ENCODE measurements at places on chromosomes 2 and 18. TPM values are rescaled to one million over a fixed set of nuclear protein-coding genes. Genes with fewer than 3 reads are reported as not detected.

The CREG2 gene
- total RNA-seq, result 0.63 TPM

DNA sequence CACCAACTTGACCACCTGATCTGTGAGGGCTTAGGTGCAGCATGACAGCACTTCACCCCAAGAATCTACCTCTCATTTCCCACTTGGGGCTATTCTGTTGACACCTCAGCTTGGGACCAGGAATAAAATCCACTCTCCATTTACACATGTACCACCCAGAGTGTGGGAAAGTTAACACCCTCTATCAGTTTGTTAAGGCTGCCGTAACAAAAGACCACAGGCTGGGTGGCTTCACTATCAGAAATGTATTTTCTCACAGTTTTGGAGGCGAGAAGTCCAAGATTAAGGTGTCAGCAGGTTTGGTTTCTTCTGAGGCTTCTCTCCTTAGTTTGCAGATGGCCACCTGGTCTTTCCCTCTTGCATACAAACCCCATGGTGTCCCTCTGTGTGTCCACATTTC lies 277.7 kb upstream of the ERBB4 start:
- no peaks in the 10 kb centered on the region for H3K36me3 ChIP-seq
- no peak overlapping the region for H3K4me3 ChIP-seq
- H3K27me3 ChIP-seq, result no peaks in the 10 kb centered on the region

The MPHOSPH10 gene
- total RNA-seq, result 40.0 TPM

DNA sequence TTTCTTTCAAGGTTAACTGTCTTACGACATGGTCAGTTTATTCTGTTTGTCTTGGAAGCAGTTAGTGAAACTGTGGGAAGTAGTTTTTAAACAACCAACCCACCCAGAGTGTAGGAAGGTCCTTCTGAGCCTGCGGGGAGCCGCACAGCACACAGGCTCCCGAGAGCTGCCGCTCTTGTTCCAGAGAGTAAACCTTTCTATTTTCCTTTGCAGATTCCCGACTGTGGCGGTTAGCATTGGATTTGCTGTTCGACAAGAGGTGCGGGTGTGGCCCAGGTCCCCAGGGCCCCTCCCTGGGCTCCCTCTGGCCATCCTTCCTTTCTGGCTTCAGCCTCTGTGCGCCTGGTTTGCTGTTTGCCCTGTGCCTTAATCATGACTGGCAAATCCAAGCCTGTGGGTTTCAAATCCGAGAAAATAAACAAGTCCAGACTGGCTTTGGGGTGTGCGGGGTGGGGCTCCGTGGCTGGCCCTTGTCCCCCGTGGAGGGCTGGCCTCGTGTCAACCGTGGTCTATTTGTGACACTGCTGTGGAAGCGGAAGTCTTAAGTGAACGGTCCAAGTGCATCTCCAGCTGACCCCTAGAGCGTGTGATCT lies 30.7 kb downstream of the IMPA2 start:
- no peak overlapping the region for H3K27ac ChIP-seq
- no peak overlapping the region for H3K4me3 ChIP-seq
- H3K27me3 ChIP-seq, result no peaks in the 10 kb centered on the region
- no peak for DNase-seq
- H3K36me3 ChIP-seq, result peaks cover 3% of the 10 kb centered on the region
- H3K4me1 ChIP-seq, result peaks cover 26% of the 10 kb centered on the region

- H3K27ac ChIP-seq, result peak overlapping the region; percentile 70
- no peak for DNase-seq
- H3K36me3 ChIP-seq, result no peaks in the 10 kb centered on the region
Measured at GRCh38 chr18:75159646-75160356, 49.1 kb downstream of the PTGR3 start.

The CCDC148 gene
- 1.4 TPM for total RNA-seq

GRCh38 chr18:27695503-27695902 lies 481.4 kb downstream of the CDH2 start:
- H3K4me3 ChIP-seq, result no peak overlapping the region
- peaks cover 10% of the 10 kb centered on the region for H3K36me3 ChIP-seq
- no peaks in the 10 kb centered on the region for H3K27me3 ChIP-seq

The C2orf66 gene
- 0.23 TPM for total RNA-seq

The XDH gene
- total RNA-seq, result 1.5 TPM

DNA sequence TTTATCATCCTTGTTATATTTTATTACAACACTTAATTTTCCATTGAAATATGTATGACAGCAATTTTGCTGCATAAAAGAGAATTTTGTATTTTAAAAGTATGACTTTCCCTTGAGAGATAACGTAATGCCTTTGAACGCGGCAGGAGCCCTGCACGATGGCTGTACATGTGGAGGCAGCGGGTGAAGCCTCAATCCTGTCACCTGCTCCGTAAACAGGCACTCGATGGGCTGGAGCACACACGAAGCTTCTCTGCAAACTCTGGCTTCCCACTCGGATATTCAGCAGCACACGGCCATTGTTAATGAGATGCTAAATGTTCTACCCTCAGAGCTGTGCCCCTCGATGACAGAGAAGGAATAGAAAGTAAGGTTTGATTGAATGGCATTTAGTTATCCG lies 184.4 kb downstream of the RTP5 start:
- peaks cover 59% of the 10 kb centered on the region for H3K27me3 ChIP-seq
- no peaks in the 10 kb centered on the region for H3K4me1 ChIP-seq
- H3K27ac ChIP-seq, result no peak overlapping the region
- no peaks in the 10 kb centered on the region for H3K36me3 ChIP-seq

GRCh38 chr2:44686561-44686960 lies 254.9 kb upstream of the SIX3 start:
- no peak for DNase-seq
- no peak overlapping the region for H3K4me3 ChIP-seq
- H3K27me3 ChIP-seq, result no peaks in the 10 kb centered on the region
- peaks cover 3% of the 10 kb centered on the region for H3K4me1 ChIP-seq
- H3K36me3 ChIP-seq, result no peaks in the 10 kb centered on the region
- no peak overlapping the region for H3K27ac ChIP-seq

GRCh38 chr2:40371525-40372282 lies 80.2 kb downstream of the SLC8A1 start:
- no peaks in the 10 kb centered on the region for H3K36me3 ChIP-seq
- H3K27me3 ChIP-seq, result no peaks in the 10 kb centered on the region
- DNase-seq, result no peak
- H3K27ac ChIP-seq, result no peak overlapping the region
- H3K4me3 ChIP-seq, result no peak overlapping the region
- peaks cover 16% of the 10 kb centered on the region for H3K4me1 ChIP-seq

The CCNYL1 gene
- total RNA-seq, result 24.3 TPM

- no peak overlapping the region for H3K27ac ChIP-seq
- no peak for DNase-seq
- no peaks in the 10 kb centered on the region for H3K36me3 ChIP-seq
- H3K4me1 ChIP-seq, result no peaks in the 10 kb centered on the region
- no peak overlapping the region for H3K4me3 ChIP-seq
Measured at GRCh38 chr2:191020742-191021381, 6.9 kb upstream of the STAT1 start.

DNA sequence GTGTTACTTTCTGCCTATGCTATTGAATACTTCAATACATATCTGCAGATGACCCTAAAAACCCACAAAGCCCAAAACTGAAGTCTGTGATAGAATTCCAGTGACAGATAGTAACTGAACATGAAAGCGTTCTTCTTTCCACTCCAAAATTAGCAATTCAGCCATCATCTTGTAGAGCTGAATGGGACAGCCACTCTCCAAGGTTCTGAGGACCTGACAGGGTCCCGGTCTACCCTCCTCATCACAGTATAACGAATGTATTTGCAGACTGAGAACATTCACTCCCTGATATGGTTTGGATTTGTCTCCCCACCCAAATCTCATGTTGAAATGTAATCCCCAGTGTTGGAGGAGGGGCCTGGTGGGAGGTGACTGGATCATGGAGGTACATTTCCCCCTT lies 189.5 kb downstream of the MTCL1 start:
- H3K4me1 ChIP-seq, result peaks cover 12% of the 10 kb centered on the region
- H3K27me3 ChIP-seq, result no peaks in the 10 kb centered on the region
- no peaks in the 10 kb centered on the region for H3K36me3 ChIP-seq
- H3K27ac ChIP-seq, result no peak overlapping the region

DNA sequence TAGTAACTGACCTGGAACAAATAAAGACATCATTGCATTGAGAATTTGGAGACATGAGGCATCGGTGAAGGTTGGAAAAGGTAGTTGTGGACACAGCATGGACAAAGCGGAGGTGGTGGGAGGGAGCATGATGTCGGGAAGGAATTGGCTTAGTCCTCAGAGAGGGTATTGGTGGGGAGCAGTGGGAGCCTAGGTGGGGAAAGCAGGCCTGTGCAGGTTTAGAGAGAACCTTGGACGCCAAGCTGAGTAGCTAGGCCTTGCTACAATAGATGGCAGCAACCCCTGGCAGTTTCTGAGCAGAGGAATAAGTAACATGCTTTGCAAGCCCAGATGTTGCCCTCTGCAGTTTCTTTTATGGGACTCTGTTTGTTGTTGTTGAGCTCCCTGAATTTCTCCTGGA lies 177.1 kb upstream of the LHCGR start:
- no peaks in the 10 kb centered on the region for H3K36me3 ChIP-seq
- no peak overlapping the region for H3K27ac ChIP-seq
- H3K27me3 ChIP-seq, result no peaks in the 10 kb centered on the region
- no peak overlapping the region for H3K4me3 ChIP-seq

The CRYGD gene
- total RNA-seq, result not detected

The STEAP3 gene
- 0.73 TPM for total RNA-seq

DNA sequence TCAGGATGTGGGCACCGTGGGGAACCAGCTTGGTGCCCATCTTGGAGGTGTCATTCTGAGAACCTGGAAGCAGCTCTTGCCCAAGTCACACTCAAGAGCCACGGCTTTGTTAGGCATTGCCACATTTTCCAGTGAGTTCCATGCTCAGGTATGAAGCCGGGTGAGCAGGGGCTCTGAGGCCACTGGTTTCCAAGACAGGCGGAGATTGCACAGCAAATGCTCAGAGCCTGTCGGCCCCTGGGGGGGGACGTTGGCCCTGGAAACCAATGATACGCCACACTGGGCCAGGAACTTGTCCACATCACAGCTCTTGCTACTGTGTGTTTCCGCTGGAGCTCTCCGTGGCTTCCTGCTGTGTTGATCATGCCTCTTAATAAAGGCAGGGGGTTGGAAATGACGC lies 52.5 kb upstream of the SALL3 start:
- peaks cover 2% of the 10 kb centered on the region for H3K27me3 ChIP-seq
- H3K27ac ChIP-seq, result no peak overlapping the region
- no peaks in the 10 kb centered on the region for H3K36me3 ChIP-seq
- no peaks in the 10 kb centered on the region for H3K4me1 ChIP-seq
- DNase-seq, result no peak
- no peak overlapping the region for H3K4me3 ChIP-seq

The CREB1 gene
- 91.7 TPM for total RNA-seq
